LoVo (cell line): ENCODE measurements at places on chromosomes 6 and 20.

- no peak for DNase-seq
Observed at GRCh38 chr6:11055127-11055627, 11.1 kb upstream of the ELOVL2 start.

- no peak for DNase-seq
Observed at GRCh38 chr6:15827496-15828255, 164.8 kb upstream of the DTNBP1 start.

GRCh38 chr6:127550403-127550802 lies 26.6 kb upstream of the C6orf58 start:
- DNase-seq = no peak

DNA sequence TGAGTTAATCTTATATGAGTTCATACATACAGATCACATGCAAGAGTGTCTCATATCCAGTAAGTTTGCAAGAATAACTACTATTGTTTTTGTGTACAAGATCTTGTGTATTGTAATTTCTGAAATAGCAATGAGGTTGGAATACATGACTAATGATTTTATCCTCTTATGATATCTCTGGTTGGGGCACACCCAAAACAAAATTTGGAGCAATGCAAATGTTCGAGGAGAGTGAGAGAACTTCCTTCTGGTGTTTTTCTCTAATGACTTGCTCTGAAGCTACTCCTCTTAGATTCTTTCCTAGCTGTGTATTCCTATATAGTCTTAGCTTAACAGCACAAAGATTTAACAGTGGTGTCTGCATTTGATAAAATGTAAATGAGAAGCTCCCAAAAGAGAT lies 252.5 kb downstream of the LAMA2 start:
- DNase-seq = no peak

DNA sequence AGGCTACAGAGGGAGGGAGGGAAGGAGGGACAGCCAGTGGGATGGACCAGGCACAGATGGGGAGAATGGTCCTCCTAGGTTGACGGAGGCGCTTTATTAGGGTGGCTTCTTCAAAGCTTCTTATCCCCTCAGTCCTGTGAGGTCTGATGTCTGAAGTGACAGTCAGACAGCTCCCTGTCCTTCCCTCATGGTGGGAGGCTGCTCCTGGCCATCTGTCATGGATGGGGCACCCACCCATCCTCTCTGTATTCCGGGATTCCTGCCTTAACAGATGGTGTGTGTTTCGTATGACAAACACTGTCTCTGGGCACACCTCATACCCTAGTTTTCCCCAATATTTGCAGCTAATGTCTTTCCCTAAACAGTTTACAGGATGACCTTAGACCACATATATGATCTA lies 7.9 kb downstream of the RIN2 start:
- DNase-seq = no peak

GRCh38 chr6:170031684-170032121 lies 259.2 kb downstream of the DLL1 start:
- no peak for DNase-seq

- DNase-seq = peak; percentile 68
Observed at GRCh38 chr6:144219056-144219685, 66.0 kb upstream of the UTRN start.

GRCh38 chr6:32203426-32204267 lies 11.2 kb upstream of the GPSM3 start:
- DNase-seq = no peak

- no peak for DNase-seq
Observed at GRCh38 chr6:99402448-99402847, 8.5 kb upstream of the COQ3 start.

DNA sequence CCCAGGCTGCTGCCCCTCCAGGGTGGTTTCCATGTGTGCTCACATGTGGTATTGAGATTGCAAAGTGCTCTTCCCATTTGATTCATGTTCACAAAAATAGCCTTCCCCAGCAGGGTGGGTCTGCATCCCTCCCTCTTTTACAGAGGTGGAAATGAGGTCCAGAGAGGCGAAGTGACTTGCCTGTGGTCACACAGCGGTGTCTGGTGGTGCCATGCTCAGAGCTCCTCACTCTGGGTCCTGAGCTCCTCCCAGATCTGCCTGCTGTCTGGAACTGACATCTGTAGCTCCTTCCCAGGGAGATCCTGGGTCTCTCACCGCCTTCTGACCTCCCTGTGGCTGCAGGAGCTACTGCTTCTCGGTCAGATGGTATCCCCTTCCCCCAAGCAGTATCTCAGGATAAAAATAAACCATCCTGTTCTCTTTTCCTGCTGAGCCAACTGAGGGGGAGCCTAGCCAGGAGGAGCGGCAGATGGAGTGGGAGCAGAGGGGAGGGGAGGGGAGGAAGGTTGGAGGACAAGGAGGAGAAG lies 11.9 kb downstream of the CD40 start:
- no peak for DNase-seq

DNA sequence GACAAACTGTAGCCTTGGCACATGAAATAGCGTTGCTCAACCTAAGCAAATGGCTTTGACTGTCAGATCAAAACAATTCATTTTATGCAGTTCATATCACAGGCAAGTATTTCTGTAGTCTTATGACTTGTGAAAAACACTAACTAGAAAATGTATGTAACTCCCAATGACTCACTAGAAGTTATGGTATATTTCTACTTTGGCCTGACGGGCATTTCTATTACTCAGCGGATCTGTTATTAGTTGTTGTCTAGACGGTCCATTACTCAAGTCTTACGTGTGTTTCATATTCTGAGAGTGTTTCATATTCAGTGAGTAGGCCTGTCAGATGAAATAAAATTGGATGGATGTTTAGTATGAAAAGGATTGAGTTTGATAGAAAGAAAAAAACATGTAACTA lies 880.9 kb downstream of the PRIM2 start:
- no peak for DNase-seq

DNA sequence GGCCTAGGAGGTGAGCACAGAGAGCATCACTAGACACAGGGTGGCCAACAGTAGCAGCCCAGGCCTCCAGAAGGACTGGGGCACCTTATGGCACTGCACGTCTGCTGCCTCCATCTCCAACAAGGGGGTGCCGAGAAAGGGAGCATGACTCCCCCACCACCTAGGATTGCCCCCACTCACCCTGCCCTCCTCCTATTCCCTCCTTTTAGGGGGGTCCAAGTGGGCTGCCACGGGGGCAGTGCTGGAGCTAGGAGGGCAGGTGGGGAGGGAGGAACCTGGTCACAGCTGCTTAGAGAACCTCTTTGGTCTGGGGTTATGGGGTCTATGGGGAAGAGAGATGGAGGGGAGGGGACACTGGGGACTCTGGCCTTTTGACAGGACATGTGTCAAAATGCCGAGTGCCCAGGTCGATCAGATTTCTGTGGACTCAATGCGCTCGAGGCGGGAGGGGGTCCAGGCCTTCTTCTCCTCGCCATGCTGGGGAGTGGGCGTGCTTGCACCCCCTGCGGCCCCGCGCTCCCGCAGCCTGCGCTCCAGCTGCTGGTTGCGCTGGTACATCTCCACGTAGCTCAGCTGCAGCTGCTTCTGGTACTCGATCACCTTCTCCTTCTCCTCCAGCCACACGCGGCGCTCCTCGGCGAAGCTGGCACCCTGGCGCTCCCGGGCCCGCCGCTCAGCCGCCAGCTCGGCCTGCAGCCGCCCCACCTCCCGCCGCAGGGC lies 4.5 kb upstream of the FASTKD5 start:
- DNase-seq = no peak

DNA sequence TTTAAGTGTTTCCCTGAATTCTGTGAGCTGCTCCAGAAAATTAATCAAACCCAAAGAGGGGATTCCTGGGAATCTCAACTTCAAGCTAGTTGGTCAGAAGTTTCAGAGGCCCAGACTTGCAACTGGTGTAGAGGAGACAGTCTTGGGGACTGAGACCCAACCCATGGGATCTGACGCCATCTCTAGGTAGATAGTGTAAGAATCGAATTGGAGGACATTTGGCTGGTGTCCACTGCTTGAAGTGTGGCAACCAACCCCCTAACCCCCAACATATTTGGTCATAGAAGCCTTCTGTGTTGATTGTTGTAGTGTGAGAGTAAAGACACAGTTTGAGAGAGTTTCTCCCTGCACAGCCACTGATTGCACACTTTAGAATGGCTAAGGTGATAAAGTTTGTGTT lies 103.5 kb upstream of the CARMIL1 start:
- no peak for DNase-seq

DNA sequence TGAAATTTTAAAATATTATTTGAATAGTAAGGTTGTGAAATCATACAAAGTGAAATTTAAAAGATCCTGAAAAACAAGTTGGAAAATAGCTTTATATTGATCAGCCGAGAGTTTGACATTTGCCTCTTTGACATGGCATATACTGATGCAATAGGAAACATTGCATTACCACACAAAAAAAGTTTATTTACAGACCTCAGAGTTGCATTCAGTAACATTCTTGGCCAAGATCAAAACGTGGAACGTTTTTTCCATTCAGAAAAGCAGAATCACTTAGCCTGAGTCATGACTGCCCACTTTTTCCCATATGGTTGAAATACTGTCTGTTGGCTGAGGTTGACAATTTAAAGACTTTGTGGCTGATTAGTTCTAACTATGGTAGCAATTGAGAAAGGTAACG lies 55.1 kb upstream of the BACH2 start:
- no peak for DNase-seq
